Mesothelial cell of epicardium (in vitro differentiated cells): ENCODE measurements at places on chromosomes 2 and 18. TPM values are rescaled to one million over a fixed set of nuclear protein-coding genes. Genes with fewer than 3 reads are reported as not detected.

DNA sequence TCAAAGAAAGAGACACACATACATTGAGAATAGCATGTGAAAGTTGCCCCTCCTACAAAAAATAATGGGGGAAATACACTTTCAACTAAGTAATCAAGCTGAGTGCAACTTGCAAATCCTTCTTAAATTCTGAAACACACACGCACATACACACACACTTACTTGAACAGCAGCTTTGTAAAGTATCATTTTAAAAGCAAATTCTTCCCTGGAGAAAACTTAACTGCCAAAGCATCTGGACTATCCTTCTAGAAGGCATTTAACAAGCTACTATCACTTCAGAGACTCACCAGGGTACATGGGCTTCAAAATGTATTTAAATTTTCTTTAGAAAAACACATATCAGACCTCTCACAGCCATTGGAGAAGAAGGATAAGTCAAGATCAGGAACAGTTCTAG is 15.3 kb downstream of the GAREM1 start:
- DNase-seq = no peak

Gene CELF4
- 2.0 to 2.4 TPM (median 2.3 TPM) in 3 replicates for total RNA-seq

DNA sequence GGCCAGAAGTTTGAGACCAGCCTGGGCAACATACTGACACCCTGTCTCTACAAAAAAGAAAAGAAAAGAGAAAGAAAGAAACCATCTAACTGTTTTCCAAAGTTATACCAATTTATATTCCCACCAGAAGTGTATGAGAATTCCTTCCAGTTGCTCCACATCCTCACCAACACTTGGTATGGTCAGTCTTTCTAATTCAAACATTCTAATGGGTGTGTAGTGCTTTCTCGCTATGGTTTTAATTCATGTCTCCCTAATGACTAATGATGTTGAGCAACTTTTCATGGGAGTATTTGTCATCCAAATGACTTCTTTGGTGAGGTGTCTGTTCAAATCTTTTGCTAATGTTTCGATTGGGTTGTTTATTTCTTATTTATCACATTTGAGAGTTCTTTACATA is 10.5 kb upstream of the B3GNT7 start:
- DNase-seq = no peak

- no peak for DNase-seq
Observed at GRCh38 chr2:41944220-41944880, 103.5 kb upstream of the PKDCC start.

Gene WIPF1
- total RNA-seq = 19.0 to 21.1 TPM (median 20.6 TPM) in 3 replicates

Gene PRKD3
- total RNA-seq = 65.5 to 67.3 TPM (median 66.9 TPM) in 3 replicates
